NCI-H524 (cell line): ENCODE measurements at places on chromosomes 7 and 10.

- no peak for DNase-seq
Measured at GRCh38 chr10:97763411-97763810, 8.4 kb downstream of the SFRP5 start.

DNA sequence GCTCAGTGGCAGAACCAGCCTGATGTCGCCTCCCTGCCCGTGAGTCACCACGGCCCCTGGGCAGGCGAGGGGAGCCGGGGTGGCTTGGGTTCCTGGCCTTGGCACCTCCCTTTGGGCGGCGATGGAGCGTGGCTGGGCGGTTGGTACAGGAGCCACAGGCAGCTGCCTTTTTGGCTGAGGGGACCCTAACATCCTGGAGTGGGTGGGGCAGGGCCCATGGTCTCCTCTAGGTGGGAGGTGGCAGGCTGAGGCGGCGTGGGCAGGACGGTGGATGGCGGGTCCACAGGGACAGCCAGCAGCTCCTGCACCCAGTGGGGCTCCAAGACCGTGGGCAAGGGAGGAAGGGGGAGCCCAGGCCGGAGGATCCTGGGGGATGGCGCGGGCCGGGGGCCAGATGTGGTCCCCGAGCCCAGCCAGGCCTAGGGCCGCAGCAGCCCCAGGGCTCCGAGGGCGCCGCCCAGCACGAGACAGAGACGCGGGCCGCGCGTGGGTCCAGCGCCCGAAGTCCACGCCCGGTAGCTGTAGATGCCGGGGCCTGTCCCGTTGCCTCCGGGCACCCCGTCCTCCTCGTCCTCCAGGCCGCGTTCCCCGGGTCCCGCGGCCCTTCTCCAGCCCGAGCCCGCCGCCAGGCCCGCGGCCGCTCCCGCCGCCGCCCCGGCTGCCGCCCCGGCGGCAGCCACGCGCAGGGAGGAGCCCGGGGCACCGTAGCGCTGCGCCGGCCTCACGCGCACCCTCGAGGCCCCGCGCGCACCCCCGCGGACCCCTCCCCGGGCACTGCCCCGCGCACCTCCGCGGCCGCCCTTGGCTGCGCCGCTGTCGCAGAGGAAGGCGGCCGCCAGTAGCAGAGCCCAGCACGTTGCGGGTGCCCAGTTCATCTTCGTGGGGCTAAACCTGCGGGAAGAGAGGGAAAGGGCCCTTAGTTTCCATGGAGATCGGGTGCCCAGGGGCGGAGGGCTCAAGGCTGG, 1.3 kb downstream of the SPRN start:
- no peak for DNase-seq

DNA sequence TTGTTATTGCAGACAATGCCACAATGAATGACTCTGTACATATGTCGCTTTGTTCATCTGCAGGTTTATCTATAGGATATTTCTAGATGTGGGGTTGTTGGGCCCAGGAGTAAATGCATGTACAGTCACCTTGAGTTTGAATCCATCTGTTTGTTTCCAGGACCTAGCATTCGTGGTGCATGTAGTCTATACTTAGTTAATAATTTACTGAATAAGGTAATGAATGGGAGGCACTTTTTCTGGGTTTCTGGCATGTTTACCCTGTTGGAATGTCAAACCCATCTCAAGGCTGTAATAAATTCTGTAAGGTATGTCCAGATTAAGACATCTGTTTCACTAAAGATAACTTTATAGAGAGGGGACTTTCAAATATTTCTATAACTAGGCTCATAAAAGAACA, 23.5 kb downstream of the HECTD2 start:
- no peak for DNase-seq

DNA sequence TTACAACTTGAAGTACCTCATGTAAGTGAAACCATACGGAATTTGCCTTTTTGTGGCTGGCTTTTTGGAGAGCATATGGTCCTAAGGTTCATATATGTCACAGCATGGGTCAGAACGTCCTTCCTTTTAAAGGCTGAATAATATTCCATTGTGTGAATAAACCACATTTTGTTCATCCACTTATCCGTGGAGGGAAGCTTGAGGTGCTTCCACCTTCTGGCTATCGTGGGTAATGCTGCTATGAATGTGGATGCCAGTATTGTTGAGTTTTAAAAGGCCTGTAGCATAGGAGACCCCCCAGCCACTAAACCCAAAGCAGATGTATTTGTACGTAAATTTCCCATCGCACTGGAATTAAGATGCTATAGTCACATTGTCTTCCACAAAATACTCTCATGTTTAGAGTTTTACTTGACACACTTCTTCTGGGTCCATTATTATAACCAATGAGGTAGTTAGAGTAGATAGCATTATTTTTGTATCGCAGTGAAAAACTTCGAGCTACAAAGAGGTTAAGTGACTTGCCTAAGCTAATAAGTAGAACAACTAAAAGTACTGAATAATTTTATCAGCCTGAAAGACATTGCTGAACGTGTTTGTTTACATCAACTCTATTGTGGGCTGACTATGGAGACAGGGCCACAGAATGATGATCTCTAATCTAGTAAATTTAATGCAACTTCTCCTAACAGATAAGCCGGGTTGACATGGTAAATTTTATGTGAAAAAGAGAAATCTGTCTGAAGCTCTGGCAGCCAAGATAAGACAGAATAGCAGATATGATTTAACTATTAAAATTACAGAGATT, 183.0 kb upstream of the CTBP2 start:
- DNase-seq: no peak

DNA sequence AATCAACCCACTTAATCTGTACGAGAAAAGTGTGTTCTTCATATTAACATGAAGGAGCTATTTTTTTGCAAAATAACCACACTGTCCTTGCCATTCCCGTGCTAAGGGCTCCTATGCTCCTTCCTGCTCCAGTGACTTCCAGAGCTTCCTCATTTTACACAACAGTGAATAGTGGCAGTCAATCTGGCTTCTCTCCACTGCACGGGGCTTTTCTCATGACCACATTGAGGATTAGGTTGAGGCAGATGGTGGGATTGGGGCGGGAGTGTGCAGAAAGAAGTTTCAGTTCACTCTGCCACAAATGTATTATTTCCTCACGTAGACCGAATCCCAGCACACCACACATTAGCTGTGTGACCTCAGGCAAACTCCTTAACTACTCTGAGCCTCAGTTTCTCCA, 235.1 kb downstream of the ARHGAP12 start:
- peak; percentile 67 for DNase-seq

- no peak for DNase-seq
Measured at GRCh38 chr7:44384586-44385433, 59.4 kb upstream of the CAMK2B start.

- no peak for DNase-seq
Measured at GRCh38 chr10:76675951-76676587, 961.5 kb downstream of the KCNMA1 start.

- no peak for DNase-seq
Measured at GRCh38 chr7:28800150-28800549, 158.0 kb downstream of the TRIL start.

DNA sequence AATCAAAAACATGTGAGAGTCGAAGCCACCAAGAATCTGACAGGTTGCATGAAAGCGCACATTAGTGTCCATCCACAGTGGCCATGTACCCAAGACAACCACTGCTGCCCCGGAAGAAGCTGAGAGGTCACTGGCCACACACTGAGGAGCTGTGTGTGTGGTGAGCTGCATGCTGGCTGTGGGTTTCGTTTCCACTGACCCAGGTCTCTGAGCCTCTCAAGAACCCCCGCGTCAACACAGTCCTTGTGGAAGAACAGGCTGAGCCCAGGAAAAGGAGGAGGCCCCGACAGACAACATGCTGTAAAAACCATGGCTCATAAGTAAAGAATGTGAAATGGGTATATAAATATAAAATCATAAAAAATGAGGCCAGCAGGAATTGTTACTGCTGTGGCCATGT, 8.2 kb downstream of the VIPR2 start:
- DNase-seq: no peak

DNA sequence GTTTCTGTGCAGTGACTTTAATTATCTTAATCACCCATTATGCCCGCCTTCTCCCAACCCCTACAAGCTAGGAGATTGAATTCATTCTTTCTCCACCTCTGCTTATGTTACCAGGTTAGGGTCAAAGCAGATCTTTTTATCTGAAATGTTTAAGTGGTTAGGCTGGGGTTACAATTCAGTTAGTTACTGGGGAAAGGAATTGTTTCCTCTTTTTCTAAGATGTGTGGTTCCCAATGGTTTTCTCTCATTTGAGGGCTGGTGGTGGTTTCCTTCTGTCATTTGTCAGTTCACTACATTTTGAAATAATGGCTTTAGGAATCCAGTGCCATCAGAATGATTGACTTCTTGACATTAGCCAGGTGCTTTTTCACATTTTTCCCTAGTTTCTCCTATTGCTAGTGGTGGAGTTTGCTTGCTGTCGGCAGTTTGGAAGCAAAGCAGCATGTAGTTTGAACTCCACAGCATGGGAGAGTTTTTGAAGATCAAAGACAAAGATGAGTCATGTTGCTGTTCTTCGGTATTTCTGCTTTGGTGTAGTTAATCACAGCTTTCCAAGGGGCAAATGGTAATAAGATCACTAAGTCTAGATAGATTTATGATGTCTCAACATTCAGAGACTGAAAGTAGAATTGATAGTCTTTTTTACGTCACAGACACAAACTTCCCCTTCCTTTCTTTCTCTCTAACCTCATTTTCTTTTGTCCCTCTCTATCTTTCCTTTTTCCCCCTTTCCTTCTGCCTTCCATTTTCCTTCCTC, 168.2 kb downstream of the SND1 start:
- DNase-seq: no peak

GRCh38 chr7:103349805-103350204, 2.4 kb downstream of the PSMC2 start:
- DNase-seq: no peak
